ENCODE measurements at places on chromosomes 1 and 21.

GRCh38 chr1:29601021-29601420 lies 364.7 kb downstream of the PTPRU start:
- DNase-seq, result no peak

GRCh38 chr1:230682882-230683610 lies 30.9 kb downstream of the AGT start:
- no peak for DNase-seq

GRCh38 chr1:61082311-61083012 lies at the start of gene NFIA:
Gene NFIA, plus strand, starts transcription at chr1:61082561.
- peak; percentile 29 for DNase-seq

DNA sequence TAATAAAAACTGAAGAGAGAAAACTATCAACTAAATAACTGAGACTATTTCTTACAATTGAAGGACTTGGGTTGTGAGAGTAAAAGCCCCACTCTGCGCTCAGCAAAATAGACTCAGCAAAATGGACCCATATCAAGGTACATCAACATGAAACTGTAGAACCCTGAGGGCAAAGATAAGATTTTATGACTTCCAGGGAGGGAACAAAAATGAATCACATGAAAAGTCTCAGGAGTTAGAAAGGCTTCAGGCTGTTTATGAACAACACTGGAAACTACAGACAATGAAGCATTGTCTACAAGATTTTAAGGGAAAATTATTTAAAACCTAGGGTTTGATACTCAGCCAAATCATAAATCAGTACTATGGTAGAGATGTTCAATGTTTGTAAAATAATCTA lies 434.3 kb downstream of the PTPRC start:
- DNase-seq, result no peak

GRCh38 chr1:193285641-193286040 lies 99.2 kb upstream of the B3GALT2 start:
- no peak for DNase-seq

DNA sequence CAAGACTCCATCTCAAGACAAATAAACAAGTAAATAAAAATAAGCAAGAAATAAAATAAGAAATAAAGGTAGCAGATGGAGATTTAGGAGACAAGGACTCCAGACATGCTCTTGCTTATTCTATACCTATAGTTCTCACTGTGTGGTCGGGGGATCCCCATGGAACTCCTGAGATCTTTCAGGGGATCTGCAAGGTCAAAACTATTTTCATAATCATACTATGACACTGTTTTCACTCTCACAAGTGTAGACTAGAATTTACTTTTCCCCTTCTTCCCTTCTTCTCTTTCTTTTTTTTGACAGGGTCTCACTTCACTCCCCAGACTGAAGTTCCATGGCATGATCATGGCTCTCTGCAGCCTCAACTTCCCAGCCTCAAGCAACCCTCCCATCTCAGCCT lies 29.8 kb upstream of the NLRP3 start:
- no peak for DNase-seq

DNA sequence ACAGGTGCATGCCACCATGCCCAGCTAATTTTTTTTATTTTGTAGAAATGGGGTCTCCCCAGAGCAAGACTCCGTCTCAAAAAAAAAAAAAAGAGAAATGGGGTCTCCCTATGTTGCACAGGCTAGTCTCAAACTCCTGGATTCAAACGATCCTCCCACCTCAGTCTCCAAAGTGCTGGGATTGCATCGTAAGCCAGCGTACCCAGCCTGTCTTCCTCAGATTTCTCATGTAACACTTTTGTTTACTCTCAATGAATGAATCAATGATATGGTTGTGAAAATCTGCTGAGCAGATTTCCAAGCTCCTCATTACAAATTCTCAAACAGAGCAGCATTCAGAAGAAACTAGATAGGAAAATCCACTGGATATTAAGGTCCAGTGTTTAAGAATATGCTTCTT lies 6.6 kb downstream of the CMPK1 start:
- DNase-seq, result no peak

GRCh38 chr1:99737016-99737415 lies 29.4 kb downstream of the FRRS1 start:
- DNase-seq, result no peak

DNA sequence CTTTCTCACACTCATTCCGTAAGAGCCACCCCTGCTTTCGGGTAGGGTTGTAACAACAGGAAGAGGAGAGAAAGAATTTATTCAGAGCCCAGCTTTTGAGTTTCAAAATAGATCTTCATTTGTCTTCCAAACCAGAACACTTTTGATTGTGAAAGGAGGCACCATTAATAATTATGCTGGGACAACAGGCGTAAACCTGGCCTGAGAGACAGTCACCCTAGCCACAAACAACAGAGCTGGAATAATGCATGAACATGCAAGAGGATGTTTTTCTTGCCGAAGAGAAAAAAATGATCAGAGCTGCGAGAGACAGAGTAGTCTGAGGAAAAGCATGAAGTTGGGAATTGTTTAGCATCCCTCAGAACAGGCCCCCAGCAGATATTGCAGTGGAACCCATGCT lies 18.5 kb upstream of the GREM2 start:
- DNase-seq, result no peak

GRCh38 chr1:230515451-230516145 lies 89.5 kb upstream of the PGBD5 start:
- DNase-seq, result no peak

- no peak for DNase-seq
Observed at GRCh38 chr1:94746635-94747525, 73.3 kb upstream of the SLC44A3 start.

GRCh38 chr1:112250892-112251291 lies 145.1 kb upstream of the CTTNBP2NL start:
- no peak for DNase-seq

GRCh38 chr1:38786040-38786436 lies 73.5 kb downstream of the RRAGC start:
- no peak for DNase-seq

- no peak for DNase-seq
Observed at GRCh38 chr1:10253755-10254154, 43.4 kb downstream of the KIF1B start.

DNA sequence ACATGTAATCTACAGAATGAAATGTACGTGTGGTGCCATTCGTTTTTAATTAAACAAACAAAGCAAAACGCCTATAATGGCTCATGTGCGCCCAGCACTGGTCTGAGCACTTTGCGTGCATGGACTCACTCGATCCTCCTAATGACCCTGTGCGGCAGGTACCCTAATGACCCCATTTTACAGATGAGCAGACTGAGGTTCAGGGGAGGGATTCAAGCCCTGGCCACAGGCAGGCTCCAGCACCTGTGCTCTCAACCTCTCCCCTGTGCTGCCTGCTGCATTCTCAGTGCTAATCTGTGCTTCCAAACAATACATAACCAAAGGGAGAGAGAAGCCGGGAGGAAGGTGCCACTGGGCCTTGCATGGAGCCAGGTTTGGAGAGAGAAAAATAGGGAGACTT lies 124.2 kb upstream of the ZBTB40 start:
- DNase-seq, result no peak

DNA sequence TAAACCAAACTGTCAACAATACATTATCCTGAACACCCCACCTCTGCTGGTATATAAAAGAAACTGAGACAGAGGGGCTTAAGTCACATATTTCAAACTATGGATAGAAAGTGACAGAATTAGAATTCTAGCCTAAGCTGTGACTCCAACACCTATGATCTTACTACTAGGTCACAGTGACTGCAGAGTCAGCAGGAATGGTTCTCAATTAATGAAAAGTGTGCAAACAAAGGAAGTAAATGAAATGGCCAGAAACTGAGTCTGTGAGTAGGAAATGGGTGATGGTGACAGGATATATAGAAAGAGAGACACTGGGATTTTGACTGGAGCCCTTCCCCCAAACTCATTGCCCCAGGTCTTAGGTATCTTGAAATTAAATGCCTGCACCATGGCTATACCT lies 38.7 kb upstream of the SDC3 start:
- no peak for DNase-seq

- no peak for DNase-seq
Observed at GRCh38 chr21:32279377-32279680, 480 bp upstream of the MIS18A start.

DNA sequence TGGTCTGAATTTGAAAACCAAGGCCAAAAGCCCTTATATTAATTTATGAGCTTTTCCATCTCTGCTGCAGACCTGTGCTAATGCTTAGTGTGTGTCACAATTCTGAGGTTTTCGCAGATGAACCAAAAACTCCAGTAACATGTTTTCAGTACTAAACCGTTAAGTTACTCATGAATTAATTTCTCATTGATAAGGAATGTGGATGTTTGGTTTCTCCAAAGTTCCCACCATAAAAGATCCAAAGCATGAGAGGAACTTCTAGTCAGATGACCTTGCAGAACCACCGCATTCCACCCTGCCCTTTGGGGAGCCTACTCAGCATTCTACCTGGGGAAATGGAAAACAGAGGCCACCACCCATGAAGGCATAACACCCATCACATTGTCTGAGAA lies 7.5 kb upstream of the LEPR start:
- no peak for DNase-seq

- DNase-seq, result no peak
Observed at GRCh38 chr1:112402682-112403643, 6.9 kb downstream of the CTTNBP2NL start.

GRCh38 chr1:35715568-35716002 lies 3.1 kb downstream of the C1orf216 start:
- DNase-seq, result peak; percentile 83

- DNase-seq, result no peak
Observed at GRCh38 chr1:51216631-51217030, 19.4 kb upstream of the RNF11 start.

DNA sequence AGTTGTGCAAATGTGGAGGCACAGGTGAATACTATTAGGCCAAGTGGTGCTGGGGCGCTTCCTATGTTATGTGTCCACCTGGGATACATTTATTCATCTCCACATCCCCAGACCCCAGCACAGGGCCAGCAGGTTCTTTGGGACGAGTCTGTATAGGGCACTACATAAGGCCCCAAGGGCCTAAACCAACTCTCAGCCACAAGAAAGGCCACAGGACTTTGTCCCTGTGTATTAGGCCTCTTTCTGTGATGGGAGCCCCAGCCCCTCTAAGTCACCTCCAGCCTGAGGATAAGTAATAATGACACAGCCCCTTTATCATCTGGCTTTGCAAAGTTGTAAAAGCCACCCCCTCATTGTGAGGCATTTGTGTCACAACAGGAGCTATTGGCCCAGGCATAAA lies 79.2 kb upstream of the CD1D start:
- no peak for DNase-seq

- no peak for DNase-seq
Observed at GRCh38 chr1:75588779-75589475, 22.0 kb downstream of the SLC44A5 start.

- no peak for DNase-seq
Observed at GRCh38 chr1:7063981-7064380, 278.7 kb downstream of the CAMTA1 start.

DNA sequence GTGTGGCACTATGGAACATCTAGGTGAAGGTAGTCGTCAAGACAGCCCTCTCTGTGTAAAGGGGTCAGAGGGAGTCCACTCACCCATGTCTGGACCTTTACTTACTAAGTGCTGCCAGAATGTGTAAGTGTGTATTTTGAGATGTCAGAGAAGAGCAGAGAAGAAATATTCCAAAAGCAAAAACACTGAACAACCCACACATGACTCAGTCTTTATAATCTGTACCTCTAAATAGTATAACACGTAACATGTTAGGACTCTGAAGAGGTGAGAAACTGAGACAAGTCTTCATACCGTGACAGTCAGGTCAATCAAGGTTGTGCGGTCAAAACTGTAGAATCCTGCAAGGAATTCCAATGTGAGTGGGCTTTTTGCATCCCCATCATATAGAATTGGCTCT lies 555.2 kb downstream of the LMO4 start:
- no peak for DNase-seq

Measured in germinal center (tissue), 1 donor.